Endothelial cell of umbilical vein (primary cell): ENCODE measurements at places on chromosomes 6 and 20. TPM values are rescaled to one million over a fixed set of nuclear protein-coding genes. Genes with fewer than 3 reads are reported as not detected.

- peak; percentile 89 for DNase-seq
Observed at GRCh38 chr20:38275815-38276550, 15.4 kb upstream of the KIAA1755 start.

DNA sequence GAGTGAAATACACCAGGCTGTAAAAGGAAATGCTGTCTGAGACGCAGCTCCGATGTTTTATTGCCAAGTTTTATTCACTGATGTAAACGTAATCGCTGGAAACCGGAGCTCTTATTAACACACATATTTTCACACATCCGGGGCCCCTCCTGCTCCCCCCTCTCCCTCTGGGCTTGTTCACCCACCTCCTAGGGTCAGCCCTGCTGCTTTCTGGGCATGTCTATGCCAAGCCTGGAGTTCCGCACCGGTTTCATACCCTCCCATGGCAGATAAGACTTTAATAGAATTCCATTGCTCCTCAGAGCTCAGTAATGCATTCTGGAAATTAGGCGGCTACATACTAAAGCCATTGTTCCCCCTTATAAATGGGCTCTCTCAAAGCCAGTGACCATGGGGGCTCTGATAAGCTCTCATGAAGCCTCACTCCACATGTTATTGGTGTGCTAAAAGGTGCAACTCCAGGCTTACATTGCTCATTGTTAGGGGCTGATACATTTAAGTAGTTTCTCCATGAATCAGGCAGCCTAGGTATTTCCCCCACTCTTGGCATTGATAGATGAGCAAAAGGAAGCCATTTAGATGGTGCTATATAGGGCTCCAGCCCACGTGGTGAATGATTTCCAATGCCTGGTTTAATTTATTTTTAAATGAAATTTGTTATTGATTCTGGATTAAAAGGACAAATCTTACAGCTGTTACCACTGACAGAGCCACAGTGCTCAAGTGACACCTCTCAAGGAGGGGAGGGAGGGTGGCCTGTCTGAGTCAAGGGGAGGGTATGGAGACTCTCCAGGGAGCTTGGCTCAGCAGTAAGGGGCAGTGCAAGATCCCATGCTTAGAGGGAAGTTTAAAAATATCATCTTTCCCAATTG, 4.5 kb upstream of the VSTM2L start:
- no peak for DNase-seq

GRCh38 chr6:110355022-110355421, 3.1 kb downstream of the METTL24 start:
- no peak for DNase-seq

GRCh38 chr20:44012466-44013226, 98.0 kb downstream of the TOX2 start:
- no peak for DNase-seq

- no peak for DNase-seq
Observed at GRCh38 chr6:109449795-109450673, 5.5 kb downstream of the MICAL1 start.

The SLC32A1 gene
- polyA plus RNA-seq: 0.04 TPM in 1 of 2 replicates, not detected in the other

The TMEM170B gene
- polyA plus RNA-seq: 0.92 and 1.1 TPM in 2 replicates
